ENCODE measurements at places on chromosomes 7 and 10.

DNA sequence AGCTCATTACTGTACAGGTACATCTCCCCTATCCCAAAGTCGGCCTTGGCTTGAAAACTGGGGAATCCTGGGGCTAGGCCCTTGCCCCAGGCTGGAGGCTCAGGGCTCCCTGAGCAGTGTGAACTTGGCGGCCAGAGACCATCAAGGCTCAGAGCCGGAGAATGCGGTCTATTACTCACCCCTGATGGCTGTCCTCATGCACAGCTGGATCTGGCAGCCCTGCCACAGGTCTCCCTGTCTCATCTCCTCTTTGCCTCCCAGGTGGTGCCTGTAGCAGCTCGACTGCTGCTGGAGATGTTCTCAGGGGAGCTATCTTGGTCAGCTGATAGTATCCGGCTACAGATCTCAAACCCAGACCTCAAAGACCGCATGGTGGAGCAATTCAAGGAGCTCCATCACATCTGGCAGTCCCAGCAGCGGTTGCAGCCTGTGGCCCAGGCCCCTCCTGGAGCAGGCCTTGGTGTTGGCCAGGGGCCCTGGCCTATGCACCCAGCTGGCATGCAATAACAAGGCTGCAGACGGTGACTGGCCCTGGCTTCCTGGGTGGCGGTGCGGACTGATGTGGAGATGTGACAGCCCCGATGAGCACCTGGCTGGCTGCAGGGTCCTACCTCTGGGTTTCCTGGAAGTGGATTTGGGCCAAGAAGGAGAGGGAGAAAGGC is 10.7 kb downstream of the IRF5 start:
- DNase-seq = no peak

- peak; percentile 35 for DNase-seq
Measured at GRCh38 chr7:29102558-29103151, 43.7 kb downstream of the CPVL start.

GRCh38 chr7:92880212-92881090 is 44.1 kb upstream of the CDK6 start:
- no peak for DNase-seq

DNA sequence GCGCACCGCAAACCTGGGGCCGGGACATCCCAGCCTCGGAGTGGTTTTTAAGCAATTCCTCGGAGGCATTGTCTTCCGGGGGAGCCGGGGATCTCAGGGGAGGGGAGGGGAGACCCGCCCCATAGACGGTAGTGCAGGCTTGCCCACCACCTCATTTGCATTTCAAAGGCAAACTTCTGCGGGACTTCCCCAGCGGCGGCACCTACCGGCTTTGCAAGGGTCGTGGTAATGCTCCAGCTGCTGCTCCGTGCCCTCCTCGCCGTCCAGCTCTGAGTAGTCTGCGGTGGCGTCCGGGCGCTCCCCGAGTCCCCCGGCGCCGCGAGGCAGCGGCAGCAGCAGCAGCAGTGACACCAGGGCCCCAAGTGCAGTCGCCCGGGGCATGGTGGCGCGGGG is 425 bp downstream of the TLL2 start:
- no peak for DNase-seq
